Fibroblast of upper back skin (primary cell): ENCODE measurements at places on chromosomes 3 and 15.

- DNase-seq: peak; percentile 74
Measured at GRCh38 chr15:39598186-39598850, 17.4 kb downstream of the THBS1 start.

GRCh38 chr15:52523192-52523591 is 5.5 kb downstream of the MYO5A start:
- DNase-seq: peak; percentile 72

GRCh38 chr3:155270485-155271342 is 22.8 kb downstream of the STRIT1 start:
- peak; percentile 31 for DNase-seq

GRCh38 chr3:52432691-52433141 is 12.2 kb downstream of the SEMA3G start:
- DNase-seq: no peak

GRCh38 chr15:42089942-42090341 is 4.4 kb downstream of the PLA2G4D start:
- no peak for DNase-seq

GRCh38 chr3:53114011-53114400 is 16.2 kb downstream of the RFT1 start:
- peak; percentile 76 for DNase-seq

DNA sequence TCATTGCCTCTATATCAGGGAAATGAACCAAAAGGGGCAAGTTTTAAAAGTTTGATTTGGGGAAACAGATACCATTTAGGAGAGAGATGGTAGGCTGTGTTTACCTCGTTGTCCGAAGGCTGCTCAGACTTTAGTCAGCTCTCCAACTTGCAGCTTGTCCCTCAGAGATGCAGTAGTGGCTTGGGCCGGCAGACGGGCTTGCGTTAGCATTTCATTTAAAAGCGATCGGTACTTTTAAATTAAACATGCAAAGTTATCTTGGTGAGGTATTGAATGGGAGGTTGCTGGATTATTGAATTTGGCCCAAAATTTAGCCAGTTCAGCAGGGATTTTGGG is 26.2 kb downstream of the EEFSEC start:
- DNase-seq: no peak

DNA sequence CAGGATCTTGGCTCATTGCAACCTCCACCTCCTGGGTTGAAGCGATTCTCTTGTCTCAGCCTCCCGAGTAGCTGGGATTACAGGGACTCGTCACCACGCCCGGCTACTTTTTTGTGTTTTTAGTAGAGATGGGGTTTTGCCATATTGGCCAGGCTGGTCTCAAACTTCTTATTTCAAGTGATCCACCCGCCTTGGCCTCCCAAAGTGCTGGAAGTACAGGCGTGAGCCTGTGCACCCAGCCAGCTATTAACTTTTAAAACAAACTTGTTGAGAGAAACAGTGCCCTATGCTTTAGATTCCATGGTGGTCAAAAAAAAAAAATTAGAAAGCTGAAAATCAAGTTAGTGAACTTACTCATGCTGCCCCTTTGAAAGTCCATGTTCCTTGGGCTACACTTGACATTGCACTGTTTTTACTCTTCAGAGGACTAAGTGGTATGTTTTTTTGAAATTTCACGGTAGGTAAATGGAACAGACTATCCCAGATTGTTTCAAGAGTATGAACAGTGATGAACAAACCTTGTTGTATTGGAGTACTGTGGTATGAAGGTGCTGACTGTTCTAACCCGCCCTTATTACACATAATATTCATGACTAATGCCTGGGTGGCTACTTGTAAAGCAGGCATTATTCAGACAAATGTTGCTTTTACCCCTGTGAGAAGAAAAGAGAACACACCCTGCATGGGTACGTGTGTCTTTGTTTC is 206.9 kb downstream of the KLHL25 start:
- peak; percentile 57 for DNase-seq

- DNase-seq: no peak
Measured at GRCh38 chr3:66228707-66229106, 7.9 kb downstream of the SLC25A26 start.

DNA sequence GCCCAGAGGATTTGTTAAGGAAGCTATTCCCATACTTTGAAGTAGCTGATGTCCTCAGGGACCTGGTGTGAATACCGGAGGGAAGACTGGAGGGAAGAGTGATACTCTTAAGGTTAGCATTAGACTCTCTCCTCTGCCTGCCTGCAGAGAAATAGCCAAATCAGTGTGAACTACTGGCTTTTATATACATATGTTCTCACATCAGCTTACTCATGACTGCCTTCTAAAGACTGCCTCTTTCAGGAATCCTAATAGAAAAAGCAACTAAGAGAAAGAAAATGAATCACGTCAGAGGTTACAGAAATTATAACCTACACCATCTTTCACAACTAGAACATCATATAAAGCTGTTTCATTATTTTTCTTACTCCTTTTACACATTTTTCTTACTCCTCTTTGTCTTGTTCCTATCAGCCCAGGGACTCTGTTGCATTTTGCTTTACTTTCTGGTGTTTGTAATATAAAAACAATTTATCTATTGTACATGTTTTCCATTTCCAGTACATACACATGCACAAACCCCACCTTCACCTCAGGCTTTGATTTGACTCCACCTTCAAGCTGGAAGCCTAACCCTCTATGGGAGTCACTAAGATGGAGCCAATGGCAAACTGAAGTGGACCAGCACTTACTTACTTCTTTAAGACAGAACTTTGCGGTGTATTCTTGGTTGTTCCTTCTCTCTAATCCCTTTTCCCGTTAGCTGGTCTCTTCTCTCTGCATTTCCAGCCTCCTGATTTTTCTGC is 257.7 kb upstream of the UBE2E1 start:
- peak; percentile 6 for DNase-seq

- no peak for DNase-seq
Measured at GRCh38 chr3:52225452-52226228, at the start of gene TLR9. Gene TLR9, minus strand, starts transcription at chr3:52225645. Its CDS starts 116 bp downstream, at chr3:52225529.

- peak; percentile 15 for DNase-seq
Measured at GRCh38 chr15:60831540-60831939, 352.6 kb upstream of the ICE2 start.

- no peak for DNase-seq
Measured at GRCh38 chr15:34336231-34336990, 1.2 kb downstream of the SLC12A6 start.

- no peak for DNase-seq
Measured at GRCh38 chr3:138717348-138717747, 108.8 kb downstream of the FAIM start.

- DNase-seq: peak; percentile 75
Measured at GRCh38 chr3:124985349-124985748, 50.8 kb upstream of the MUC13 start.

DNA sequence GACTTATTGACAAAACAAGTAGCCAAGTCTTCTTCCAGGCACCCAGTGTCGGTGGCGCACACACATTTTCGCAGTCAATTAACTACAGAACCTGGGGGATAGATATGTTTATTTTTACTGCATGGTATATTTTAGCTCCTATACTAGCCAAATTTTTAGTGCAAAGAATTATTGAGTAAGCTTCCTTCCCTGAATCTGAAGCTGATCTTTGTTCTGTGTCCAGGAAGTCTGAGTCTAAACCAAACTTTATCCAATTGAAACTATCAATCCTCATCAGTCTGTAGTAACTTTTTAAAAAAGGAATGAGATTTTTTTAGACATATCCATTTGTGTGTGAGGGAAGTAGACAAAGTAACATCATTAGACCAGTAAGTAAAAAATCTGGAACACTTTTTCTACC is 133.1 kb downstream of the GADL1 start:
- no peak for DNase-seq

DNA sequence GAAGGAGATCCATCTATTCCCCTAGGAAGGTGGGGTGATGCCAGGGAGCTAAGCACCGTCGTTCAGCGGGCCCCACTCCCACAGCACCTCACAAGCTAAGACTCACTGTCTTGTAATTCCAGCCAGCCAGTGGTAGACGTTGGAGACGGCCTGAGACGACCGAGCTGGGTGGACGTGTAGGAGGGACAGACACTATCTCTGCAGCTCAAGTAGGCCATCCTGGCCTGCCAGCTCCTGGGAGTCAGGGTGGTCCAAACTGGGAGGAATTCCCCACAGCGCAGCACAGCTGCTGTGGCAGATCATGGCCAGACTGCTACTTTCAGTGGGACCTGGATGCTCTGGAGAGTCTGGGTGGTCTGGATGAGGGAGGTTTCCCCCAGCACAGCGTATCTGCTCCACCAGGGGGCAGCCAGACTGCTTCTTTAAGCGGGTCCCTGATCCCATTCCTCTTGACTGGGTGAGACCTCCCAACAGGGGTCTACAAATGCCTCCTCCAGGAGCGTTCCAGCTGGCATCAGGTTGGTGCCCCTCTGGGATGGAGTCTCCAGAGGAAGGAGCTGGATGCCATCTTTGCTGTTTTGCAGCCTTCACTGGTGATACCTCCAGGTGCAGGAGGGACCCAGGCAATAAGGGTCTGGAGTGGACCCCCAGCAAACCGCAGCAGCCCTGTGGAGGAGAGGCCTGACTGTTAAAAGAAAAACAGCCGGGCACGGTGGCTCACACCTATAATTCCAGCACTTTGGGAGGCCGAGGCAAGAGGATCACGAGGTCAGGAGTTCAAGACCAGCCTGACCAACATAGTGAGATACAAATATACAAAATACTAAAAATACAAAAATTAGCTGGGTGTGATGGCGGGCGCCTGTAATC is 27.6 kb downstream of the GNB5 start:
- no peak for DNase-seq

GRCh38 chr3:148827585-148827984 is at the start of gene CPB1:
Gene CPB1, plus strand, starts transcription at chr3:148827811. Its CDS starts 13 bp downstream, at chr3:148827824.
- DNase-seq: no peak

GRCh38 chr3:126184465-126185000 is 4.1 kb upstream of the ALDH1L1 start:
- no peak for DNase-seq

DNA sequence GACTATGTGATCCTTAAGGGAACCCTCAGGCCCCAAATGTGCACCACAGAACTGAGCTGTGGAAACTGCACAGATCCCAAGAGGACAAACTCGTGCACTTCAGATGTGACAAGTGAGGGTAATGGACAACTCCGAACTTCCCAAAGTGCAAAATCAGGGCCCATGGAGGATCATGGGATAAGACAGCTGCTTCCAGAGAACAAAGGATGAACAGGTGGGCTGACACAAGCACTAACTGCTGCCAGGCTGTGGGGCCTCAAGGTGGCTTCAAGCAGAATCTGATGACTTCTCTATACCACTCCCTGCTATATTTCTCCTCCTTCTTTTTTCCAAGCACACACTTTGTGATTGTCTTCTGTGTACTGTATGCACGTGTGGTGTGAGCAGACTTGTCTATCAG is 5.4 kb downstream of the TARS3 start:
- no peak for DNase-seq

DNA sequence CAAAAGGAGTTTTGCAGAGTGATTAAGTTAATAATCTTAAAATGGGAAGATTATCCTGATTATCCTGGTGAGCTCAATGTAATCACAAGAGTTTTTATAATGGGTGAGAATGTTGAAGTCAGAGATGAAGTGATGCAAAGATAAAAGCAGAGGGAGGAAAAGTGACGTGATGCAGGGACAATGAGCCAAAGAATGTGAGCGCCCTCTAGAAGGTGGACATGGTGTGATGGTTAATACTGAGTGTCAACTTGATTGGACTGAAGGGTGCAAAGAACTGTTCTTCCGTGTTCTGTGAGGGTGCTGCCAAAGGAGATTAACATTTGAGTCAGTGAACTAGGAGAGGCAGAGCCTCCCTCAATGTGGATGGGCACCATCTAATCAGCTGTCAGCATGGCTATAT is 569.6 kb upstream of the AGTR1 start:
- no peak for DNase-seq

DNA sequence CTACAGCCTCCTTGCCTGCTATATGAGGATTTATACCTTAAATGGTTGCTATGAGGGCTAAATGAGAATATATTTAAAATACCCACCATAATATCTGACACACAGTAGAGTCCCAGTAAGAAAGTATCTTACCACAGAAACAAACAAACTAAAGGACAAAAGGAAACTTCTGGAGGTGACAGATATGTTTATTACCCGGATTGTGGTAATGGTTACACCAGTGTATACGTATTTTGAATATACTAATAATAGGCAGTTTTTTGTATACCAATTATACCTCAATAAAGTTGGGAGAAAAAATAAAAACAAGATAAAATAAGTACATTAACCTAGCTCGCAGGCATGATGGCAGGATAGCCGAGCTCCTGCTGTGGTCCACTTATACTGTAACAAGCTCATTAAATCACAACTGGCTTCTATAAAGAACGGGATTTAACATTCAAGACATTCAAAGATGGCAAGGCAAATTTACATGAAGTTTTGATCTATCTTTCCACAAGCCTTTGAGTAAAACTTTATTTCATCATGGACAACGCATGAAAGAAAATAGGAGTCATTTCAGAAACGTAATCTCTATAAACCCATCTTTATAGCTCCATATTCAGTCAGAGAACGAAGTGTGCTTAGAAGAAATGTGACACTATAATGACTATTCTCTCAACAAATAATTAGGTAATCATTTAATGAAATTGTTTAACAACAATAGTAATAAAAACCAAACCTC is 1.5 kb downstream of the RPN1 start:
- DNase-seq: no peak

DNA sequence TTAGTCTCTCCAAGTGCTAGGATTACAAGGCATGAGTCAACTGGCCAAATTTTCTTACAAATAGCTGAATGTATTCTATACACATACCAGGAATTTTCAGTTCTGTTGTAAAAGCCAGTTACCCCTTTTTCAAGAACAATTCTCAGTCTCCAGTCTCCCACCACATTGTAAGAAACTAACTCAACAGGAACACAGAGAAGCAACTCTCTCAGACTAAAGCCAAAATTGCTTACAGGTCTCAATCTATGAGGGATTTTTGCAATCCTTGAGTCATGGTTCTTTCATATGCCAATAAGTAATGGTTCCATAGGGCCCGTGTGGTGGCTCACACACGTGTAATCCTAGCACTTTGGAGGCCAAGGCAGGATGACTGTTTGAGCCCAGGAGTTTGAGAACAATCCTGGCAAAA is 8.5 kb downstream of the IP6K2 start:
- peak; percentile 35 for DNase-seq

GRCh38 chr3:102718651-102719050 is 283.8 kb downstream of the ZPLD1 start:
- peak; percentile 32 for DNase-seq

- peak; percentile 93 for DNase-seq
Measured at GRCh38 chr15:89662893-89663626, 7.8 kb upstream of the KIF7 start.

GRCh38 chr3:71972031-71972430 is 187.1 kb upstream of the PROK2 start:
- no peak for DNase-seq

DNA sequence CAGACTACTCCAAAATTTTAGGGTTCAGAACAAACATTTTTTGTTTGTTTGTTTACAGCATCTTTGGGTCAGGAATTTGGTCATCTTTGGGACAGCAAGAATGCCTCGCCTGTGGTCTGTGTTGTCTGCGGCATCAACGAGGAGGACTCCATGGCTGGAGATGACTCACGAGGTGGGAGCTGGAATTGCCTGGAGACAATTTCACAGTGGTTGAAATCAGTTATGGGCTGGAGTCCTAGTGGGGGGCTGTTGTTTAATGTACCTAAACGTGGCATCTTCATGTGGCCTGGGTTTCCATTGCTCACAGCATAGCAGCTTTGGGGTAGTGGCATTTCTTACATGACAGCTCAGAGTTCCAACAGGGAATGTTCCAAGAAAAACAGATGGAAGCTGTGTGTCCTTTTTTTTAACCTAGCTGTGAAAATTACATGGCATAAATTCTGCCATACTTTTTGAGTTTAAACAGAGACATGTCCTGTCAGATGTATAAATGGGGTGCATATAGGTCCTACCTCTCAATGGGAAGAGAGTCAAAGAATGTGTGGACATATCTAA is 507.3 kb upstream of the CBLB start:
- DNase-seq: peak; percentile 35
